Right renal cortex interstitium (tissue), 3 donors: ENCODE measurements at places on chromosomes 12 and 14.

- no peak for DNase-seq
These were observed 1502.6 kb upstream of the FLRT2 start for GRCh38 chr14:84027351-84027750.

DNA sequence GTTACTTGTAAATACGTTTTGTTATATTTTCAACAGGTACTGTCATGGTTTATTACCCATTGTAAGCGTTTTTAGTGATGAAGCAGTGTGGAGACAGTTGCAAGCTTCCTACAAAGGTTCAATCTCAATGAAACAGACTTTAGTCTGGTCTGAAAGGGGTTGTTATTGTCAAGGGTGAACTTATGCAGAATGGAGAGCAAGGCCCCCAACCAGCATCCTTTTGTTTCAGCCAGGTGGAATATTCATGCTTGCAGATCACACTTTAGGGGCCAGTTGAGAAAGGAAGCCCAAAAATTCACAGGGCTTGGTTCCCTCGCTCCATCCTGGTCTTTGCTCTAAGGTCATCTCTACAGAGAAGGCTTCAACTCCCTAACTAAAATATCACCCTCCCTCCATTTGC, 103.7 kb downstream of the PRICKLE1 start:
- no peak for DNase-seq

DNA sequence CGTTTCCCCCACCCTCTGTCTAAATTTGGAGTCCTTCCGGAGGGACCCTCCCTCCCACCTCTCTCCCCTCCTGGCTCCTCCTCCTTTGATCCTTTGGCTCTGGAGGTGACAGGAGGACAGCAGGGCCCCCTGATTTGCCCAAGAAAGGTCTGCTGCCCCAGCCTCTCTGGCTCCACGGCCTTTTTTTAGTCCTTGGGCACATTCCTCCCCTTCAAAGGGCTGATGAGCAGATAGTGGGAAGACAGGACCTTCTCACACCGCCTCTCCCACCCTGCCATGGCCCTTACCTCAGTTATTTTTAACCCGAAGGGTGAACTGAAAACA, 196 bp upstream of the MYH6 start:
- DNase-seq, result no peak

GRCh38 chr12:53500142-53500775, 824 bp upstream of the TARBP2 start:
- no peak for DNase-seq

GRCh38 chr14:78989221-78989620, 819.0 kb downstream of the NRXN3 start:
- no peak for DNase-seq

- DNase-seq, result no peak
These were observed 15.0 kb downstream of the MDM1 start for GRCh38 chr12:68317047-68317667.

DNA sequence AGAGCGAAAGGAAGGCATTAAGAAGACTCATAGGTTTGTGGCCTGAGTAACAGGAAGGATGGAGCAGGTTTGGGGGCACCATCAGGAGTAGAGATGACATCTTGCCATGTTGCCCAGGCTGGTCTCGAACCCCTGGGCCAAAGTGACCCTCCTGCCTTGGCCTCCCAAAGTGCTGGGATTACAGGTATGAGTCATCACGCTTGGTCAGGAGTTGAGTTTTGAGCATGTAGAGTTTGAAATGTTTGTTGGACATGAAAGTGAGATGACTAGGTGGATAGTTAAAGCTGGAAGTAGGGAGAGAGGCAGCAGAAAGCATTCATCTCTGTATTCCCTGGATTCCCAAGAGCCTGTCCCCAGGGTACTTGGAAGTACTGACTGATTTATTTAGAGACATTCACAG, 112.6 kb downstream of the ERC1 start:
- DNase-seq, result no peak

GRCh38 chr12:98308141-98308540, 207.2 kb upstream of the TMPO start:
- DNase-seq, result no peak

GRCh38 chr12:54294152-54294952, 6.5 kb downstream of the NFE2 start:
- DNase-seq, result no peak

DNA sequence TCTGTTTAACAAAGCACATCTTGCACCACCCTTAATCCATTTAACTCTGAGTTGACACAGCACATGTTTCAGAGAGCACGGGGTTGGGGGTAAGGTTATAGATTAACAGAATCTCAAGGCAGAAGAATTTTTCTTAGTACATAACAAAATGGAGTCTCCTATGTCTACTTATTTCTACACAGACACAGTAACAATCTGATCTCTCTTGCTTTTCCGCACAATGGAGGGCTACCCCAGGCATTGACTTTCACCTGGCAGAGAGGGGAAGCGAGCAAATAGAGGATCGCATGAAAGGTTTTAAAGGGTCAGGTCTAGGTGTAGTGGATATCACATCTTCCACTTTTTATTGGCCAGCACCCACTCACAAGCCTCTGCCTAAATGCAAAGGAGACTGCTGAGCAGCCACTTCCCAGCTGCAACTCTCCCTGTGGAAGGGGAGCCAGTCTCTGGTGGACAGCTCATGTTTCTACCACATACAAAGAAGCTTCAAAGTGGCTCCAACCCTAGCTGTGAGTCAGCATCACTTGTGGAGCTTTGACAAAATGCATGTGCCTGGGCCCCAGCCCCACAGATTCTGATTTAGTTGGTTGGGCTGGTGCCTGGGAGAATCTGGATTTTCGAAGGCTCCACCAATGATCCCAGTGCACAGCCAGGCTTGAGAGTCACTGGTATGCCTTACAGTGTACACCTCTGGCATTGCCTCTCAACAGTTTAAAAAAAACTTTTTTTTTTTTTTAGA, 7.2 kb upstream of the FNTB start:
- DNase-seq, result no peak

- DNase-seq, result no peak
These were observed 216.0 kb upstream of the RGS6 start for GRCh38 chr14:71716041-71716772.

GRCh38 chr12:61384511-61384910, 875.7 kb upstream of the USP15 start:
- DNase-seq, result no peak

DNA sequence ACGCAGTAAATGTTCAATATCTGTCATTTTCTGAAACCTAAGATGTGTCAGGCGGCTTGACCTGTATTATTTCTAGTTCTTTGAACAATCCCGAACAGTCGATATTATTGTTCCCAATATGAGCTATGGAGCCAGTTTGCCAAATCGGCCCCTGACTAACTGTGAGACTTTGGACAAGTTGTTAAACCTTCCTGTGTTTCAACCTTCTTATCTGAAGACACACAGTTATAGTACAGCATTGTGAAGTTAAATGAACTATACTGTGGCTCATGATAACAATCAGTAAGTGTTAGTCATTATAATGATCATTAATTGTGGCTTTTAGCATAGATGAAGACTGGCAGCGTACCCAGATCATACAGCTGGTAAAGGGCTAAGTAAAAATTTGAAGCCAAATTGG, 23.4 kb downstream of the DDX47 start:
- DNase-seq, result no peak

- no peak for DNase-seq
These were observed 1.1 kb upstream of the CKAP4 start for GRCh38 chr12:106248846-106249371.

DNA sequence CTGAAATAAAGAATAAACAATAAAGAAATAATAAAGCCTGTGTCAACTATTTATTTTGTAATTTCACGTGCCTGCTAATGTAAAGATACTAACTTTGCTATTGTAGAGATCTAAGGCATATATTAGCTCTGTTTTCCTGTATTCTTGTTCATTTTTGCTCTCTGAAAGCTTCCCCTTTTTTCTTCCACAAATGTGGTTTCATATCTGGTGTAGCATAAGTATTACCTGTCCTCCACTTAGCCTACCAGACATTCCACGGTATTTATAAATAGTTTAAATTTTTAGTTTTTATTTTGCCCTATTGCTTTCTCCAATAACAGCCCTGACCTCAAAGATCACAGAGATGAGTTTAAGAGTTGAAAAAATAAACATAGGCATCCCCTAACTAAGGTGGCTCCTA, 92.6 kb upstream of the ATP2B1 start:
- no peak for DNase-seq

DNA sequence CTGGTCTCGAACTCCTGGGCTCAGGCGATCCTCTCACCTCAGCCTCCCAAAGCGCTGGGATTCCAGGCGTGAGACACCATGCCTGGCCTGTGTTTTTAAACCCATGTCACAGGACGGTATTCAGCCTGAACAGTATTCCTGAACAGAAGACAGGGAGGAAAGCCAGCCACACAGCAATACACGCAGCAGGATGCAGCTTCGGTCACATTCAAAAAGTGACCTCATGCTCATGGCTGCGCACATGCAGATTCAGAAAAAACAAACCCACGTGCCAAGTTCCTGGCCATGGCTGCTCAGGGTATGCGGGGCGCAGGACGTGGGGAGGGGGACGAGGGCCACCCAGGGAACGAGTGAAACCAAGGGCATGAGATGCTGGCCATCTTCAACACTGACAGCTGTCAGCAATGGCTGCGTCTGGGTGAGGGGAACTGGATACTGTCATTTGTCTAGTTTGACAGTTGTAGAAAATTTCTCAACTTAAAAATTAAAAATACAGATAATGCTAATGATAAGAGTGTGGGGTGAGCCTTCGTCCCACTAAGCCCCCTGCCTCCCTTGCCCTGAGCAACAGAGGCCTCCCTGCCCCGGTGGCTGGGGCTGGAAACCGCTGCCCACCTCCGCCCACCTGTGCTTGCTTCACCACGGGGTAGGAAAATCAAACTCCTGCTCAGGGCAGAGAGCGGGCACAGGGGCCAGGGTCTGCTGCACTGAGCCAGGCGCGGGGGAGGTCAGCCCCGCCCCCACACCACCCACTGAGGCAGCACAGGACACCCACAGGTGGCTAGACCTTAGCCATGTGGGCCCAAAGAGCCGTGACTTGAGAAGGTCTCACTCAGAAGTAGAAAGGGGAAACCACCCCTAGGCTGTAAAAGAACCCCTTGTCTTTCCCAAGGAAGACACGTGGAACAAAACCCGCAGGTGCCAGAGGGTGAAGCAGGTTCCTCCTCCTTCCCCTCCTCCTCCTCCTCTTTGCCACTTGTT, 84.2 kb downstream of the SCARB1 start:
- DNase-seq, result no peak
